ENCODE measurements at places on chromosomes 13 and 19. TPM values are rescaled to one million over a fixed set of nuclear protein-coding genes. Genes with fewer than 3 reads are reported as not detected.

The CGB8 gene
- 3.1 TPM for total RNA-seq

The BORCS8 gene
- 14.5 TPM for total RNA-seq

The FAM216B gene
- not detected for total RNA-seq

- H3K27ac ChIP-seq: no peak overlapping the region
- peaks cover 3% of the 10 kb centered on the region for H3K4me1 ChIP-seq
- no peaks in the 10 kb centered on the region for H3K36me3 ChIP-seq
- DNase-seq: no peak
- no peak overlapping the region for H3K4me3 ChIP-seq
Measured at GRCh38 chr13:41398494-41399170, 58.7 kb upstream of the RGCC start.

DNA sequence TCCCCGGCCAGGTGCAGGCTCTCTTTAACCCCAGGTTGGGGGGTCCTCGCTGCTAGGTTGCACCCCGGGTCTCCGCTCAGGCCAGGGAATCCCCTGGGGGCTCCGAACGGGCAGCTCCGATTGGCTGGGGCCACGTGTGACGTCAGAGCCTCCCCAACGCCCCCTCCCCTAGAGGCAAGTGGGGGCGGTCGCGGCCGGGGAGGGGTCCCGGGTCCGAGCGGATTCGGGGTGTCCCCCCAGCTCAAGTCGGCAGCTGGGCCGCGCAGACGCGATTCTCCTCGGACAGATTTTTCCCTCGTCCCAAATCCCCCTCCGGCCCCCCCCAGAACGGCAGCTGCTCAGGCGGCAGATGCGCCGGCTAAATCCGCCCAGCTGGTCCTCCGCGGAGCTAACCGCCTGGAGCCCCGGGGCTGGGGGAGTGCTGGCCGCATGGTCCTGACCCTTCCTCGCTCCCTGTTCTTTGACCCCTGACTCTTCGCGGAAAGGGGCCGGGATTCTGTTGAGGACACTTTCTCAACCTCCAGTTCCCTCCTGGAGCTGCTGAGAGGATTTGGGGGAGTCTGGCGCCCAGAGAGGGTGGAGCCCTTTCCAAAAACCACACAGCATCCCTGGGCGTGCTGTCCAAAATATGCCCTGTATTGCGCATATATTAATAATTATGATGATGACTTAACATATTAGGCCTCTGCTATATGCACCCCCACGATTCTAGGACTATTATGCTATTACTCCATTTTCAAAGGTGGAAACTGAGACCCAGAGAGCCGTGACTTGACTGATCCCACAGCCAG lies 25.4 kb upstream of the SEMA6B start:
- peaks cover 5% of the 10 kb centered on the region for H3K4me1 ChIP-seq
- no peak for DNase-seq
- peaks cover 10% of the 10 kb centered on the region for H3K27me3 ChIP-seq
- no peaks in the 10 kb centered on the region for H3K36me3 ChIP-seq

DNA sequence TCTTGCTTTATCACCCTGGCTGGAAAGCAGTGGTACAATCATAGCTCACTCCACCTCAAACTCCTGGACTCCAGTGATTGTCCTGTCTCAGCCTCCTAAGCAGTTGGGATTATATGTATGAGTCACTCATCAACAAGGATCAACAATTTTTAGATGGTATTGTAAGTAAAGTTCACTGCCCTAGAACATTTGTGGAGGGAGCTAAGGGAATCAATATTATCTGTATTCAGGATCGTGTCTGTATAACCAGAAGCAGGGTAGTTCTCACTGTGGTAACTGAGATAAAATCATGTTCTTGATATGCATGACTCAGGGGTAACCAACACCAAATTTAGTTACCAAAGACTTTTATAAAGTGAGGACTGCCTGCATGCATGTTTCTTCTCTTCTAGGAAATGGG lies 27.0 kb downstream of the ZMYM5 start:
- H3K4me3 ChIP-seq: no peak overlapping the region
- peaks cover 27% of the 10 kb centered on the region for H3K36me3 ChIP-seq
- no peak overlapping the region for H3K27ac ChIP-seq
- DNase-seq: no peak
- no peaks in the 10 kb centered on the region for H3K27me3 ChIP-seq
- H3K4me1 ChIP-seq: peaks cover 20% of the 10 kb centered on the region

The RFPL4A gene
- not detected for total RNA-seq

The RPS19 gene
- 1,797 TPM for total RNA-seq

The ZNF574 gene
- 13.0 TPM for total RNA-seq

GRCh38 chr13:23999424-23999823 lies 102.1 kb upstream of the C1QTNF9B start:
- no peaks in the 10 kb centered on the region for H3K27me3 ChIP-seq
- H3K36me3 ChIP-seq: no peaks in the 10 kb centered on the region
- H3K27ac ChIP-seq: no peak overlapping the region
- H3K4me1 ChIP-seq: no peaks in the 10 kb centered on the region

- peak overlapping the region; percentile 75 for H3K27ac ChIP-seq
- H3K4me3 ChIP-seq: peak overlapping the region; percentile 85
- H3K4me1 ChIP-seq: peaks cover 5% of the 10 kb centered on the region
Measured at GRCh38 chr19:50147462-50148423, 15.3 kb downstream of the IZUMO2 start.

The RNF113B gene
- total RNA-seq: not detected

DNA sequence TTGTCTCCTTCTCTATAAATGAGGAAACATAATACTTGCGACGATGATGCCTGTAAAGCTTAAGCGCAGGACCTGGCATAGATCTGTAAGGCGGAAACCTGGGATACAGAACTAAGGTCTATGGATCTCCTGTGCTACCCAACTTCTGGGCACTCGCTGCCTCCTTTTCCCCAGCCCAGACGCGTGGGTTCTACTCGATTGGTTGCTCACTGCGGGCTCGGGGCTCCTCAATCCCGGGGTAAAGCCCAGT lies 615 bp upstream of the PSMC4 start:
- H3K4me3 ChIP-seq: peak overlapping the region; percentile 97
- H3K4me1 ChIP-seq: peaks cover 30% of the 10 kb centered on the region
- peak overlapping the region; percentile 98 for H3K27ac ChIP-seq
- H3K36me3 ChIP-seq: peaks cover 18% of the 10 kb centered on the region
- no peaks in the 10 kb centered on the region for H3K27me3 ChIP-seq
- DNase-seq: no peak

GRCh38 chr13:82439159-82439904 lies 1442.9 kb downstream of the SLITRK1 start:
- no peaks in the 10 kb centered on the region for H3K4me1 ChIP-seq
- no peaks in the 10 kb centered on the region for H3K36me3 ChIP-seq
- no peaks in the 10 kb centered on the region for H3K27me3 ChIP-seq
- H3K4me3 ChIP-seq: no peak overlapping the region
- no peak overlapping the region for H3K27ac ChIP-seq
